ENCODE measurements at places on chromosomes 16 and 17.
A peak's percentile ranks its signal among the peaks of the same experiment; 100 is the strongest.

DNA sequence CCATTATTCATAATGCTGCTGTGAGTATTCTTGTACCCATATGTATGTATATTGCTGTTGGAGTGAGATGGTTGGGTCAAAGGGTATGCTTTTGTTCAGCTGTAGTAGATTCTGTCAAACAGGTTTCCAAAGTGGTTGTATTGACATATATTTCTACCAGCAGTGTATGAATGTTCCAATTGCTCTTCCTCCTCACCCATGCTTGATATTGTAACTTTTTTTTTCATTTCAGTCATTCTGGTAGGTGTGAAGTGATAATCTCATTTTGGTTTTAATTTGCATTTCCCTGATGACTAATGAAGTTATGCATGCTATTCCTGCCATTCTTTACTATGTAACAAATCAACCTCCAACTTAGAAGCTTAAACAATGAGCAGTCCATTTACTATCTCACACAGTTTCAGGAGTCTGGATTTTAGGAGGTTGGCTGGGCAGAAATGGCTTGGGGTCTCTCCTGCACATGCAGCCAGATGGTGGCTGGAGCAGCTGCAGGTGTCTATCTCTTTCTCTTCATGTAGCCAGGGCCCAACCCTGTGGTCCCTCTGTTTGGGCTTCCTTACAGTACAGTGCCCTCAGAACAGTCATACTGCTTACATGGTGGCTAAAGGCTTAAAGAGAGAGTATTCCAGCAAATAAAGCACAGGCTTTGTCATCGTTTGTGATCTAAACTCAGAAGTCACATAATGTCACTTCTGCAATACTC, 21.2 kb downstream of the ERAL1 start:
- DNase-seq, result no peak

DNA sequence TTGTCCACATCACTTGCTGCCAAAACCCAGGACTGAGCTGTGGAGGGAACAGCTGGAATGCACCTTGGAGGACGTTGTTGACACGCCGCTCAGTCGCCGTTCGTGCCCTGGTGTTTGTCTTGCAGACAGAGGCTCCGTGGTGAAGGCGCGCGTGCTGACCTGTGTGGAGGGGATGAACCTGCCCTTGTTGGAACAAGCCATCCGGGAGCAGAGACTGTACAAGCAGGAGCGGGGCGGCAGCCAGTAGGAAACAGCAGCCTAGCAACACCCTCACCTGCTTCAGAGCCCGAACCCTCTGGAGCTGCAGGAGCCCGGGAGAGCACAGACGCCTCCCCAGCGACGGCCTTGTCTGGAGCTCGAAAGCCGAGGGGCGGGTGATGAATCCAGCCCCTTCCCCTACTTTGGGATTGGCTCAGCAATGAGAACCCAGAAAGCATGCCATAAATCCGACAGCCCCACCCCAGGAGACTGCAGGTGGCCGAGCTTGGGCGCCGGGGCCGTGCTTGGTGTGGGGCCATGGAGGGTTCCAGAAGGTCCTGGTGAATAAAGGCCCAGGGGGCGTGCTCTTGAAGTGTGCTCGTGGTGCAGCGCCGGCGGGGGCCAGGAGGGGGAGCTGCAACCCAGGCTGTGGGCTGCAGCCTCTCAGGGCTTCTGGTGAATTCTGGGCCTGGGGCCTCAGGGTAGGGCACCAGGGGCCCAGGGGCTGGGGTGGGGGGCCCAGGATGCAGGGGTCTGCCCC, 470 bp upstream of the CDK3 start:
- DNase-seq, result no peak

GRCh38 chr16:61042737-61043136, 993.5 kb downstream of the CDH8 start:
- no peak for DNase-seq

GRCh38 chr16:88649924-88650748, 717 bp downstream of the CYBA start:
- DNase-seq, result no peak

DNA sequence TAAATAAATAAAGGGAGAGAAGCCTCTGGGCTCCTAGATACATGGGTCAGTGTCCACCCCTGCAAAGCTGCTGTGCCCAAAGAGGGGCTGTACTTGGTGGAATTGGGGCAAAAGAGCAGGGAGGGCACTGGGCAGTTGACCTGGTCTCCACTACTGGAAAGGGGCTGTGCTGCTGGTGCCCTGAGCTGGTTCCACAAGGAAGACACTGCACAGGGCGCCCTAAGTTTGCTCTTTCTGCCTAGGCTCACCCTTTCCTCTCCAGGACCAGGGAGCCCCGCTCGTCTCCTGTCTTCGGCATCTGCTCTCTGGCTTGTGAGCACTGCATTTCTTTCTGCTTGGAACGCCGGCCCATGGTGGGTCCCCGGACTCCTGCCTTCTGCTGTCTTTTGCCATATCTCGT, 161.9 kb downstream of the SEC14L1 start:
- no peak for DNase-seq

GRCh38 chr17:54527941-54528340, 372.7 kb upstream of the TOM1L1 start:
- no peak for DNase-seq

- DNase-seq, result peak; percentile 17
These were observed 150.3 kb downstream of the ASIC2 start for GRCh38 chr17:33142705-33143299.

DNA sequence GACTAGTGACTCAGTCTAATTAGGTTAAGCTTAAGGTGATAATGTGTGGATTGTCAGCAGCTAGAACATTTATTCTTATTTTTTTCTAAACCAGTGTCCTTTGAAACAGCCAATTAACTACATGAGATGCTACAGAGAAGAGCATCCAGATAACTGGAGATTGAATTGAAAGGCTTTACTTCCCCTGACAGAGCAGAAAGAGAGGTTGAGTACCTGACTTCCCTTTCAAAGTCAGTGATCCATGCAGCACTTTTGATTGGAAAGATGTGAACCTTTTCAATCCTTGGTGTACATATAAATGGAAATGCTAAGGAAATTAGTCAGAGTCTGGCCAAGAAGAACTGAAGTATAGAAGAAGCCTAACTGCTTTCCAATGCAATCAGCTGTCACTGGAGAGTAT, 653.8 kb downstream of the CDH8 start:
- no peak for DNase-seq

- DNase-seq, result no peak
These were observed 711.2 kb downstream of the MAF start for GRCh38 chr16:78889346-78889745.

DNA sequence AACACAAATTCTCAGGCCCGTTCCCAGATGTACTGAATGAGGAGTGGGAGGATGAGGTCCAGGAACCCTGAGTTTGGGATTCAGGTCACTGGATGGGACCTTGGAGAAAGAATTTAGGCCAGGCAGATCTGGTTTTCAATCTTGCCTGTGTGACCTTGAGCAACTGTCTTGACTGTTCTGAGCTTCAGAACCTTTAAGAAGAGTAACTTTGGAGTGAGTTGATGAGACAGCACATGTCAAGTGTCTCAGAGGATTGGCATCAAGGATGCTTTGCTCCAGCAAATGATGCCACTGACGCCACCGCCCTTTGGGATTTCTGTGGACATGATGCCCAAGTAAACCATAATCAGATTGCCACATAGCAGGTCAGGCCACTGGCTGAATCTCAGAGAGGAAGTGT, 56.2 kb upstream of the DNAJA2 start:
- no peak for DNase-seq

GRCh38 chr17:79749156-79749815, 18.5 kb downstream of the ENPP7 start:
- DNase-seq, result peak; percentile 60

- DNase-seq, result peak; percentile 81
These were observed 419.4 kb downstream of the SOX9 start for GRCh38 chr17:72539981-72540897.

- no peak for DNase-seq
These were observed 6.8 kb downstream of the TK1 start for GRCh38 chr17:78180083-78180482.

- no peak for DNase-seq
These were observed 85.8 kb downstream of the GNAO1 start for GRCh38 chr16:56277075-56277474.

- DNase-seq, result no peak
These were observed 17.1 kb upstream of the DOK4 start for GRCh38 chr16:57503366-57503765.

- DNase-seq, result peak; percentile 62
These were observed 484 bp downstream of the FZD2 start for GRCh38 chr17:44557651-44558285.

- DNase-seq, result no peak
These were observed 66.4 kb downstream of the NXN start for GRCh38 chr17:913207-913606.

DNA sequence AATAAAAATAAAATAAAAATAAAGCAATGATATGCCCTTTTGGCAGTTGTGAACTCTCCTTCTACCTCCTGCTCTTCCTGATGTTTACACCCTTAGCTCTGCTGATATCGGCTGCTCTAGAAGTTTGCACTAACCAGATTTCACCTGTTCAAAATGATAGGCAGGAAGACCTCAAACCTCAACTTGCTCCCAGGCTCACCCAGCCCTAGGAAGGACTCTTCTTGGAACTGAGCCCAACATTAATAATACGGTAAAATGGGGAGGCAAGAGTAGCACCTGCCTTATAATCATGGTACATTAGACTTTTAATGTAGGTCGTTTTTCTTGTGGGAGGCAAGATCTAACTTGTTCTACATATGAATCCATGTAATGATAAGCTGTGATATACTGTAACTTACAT, 61.2 kb upstream of the MED13 start:
- no peak for DNase-seq

DNA sequence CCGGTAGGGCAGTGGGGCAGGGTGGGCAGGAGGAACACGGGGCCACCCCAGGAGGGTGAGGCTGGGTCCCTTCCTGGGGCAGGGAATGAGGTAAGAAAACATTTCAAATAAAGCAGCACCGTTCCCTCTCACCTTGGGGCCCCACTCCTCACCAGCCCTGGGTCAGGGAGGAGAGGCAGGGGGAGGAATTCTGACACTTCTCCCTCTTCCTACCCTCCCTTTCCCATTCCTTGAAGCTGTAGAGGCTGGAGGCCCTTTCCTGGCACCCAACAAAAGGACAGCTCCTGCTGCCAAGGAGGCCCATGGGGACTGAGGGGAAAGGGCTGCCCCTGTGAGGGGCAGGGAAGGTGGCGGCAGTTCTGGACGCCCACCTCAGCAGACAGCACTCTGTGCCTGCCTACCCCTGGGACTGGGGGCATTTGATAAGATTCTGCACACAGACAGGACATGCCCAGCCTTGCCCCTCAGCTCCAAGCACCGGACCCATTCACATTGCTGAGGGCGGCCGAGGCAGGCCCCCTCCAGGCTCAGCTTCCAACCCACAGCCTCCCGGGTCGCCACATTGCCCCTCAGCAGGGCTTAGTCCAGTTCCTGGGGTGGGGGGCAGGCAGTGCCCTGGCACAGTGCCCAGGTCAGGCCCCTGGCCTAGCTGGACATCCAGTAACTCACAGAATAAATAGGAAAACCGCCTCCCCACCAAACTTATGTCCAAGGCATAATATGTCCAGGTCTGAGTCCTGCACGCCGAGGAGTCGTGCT, 6.2 kb downstream of the ATXN7L3 start:
- DNase-seq, result no peak

GRCh38 chr16:72256398-72257066, 84.6 kb upstream of the PMFBP1 start:
- DNase-seq, result peak; percentile 49

GRCh38 chr17:33052856-33053255, 61.2 kb downstream of the SPACA3 start:
- no peak for DNase-seq

DNA sequence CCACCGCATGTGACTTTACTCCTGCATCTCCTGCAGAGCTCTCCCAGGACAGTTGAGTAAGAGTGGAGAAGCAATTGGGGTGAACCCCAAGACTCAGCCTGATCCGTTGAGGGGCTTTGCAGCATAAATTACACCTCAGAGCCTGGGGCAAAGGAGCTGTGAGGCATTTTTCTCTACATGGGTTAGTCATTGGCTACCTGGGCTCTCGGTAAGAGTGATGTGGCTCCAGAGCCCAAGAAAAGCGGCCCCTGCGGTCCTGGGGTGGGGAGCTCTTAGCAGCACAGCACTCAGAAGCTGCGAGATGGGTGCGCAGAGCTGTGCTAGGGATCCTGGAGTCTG, 40.4 kb upstream of the C16orf78 start:
- no peak for DNase-seq

- no peak for DNase-seq
These were observed 3.3 kb downstream of the TPSD1 start for GRCh38 chr16:1258906-1259759.

DNA sequence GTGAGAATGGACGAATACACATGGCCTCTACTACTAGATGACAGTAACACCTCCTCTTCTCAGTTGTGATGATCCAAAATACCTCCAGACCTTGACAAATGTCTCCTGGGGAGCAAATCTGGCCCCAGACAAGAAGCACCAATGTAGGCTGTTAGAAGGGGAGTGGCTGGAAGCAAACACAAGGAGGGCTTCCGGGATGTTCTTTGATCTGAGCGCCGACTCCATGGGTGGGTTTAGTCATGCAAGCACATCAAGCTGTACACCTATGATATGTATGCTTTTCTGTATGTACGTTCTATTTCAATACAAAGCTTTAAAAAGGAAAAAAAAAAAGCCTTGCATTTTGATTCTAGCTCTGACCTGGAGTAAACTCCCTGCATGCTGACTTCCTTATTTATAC, 61.4 kb downstream of the ARHGAP17 start:
- no peak for DNase-seq

All from LHCN-M2 (cell line).